ENCODE measurements at places on chromosomes 3 and 15.

GRCh38 chr15:69636169-69636915 lies 183.7 kb downstream of the RPLP1 start:
- no peak for DNase-seq

- DNase-seq: no peak
These were observed 1241.5 kb upstream of the GBE1 start for GRCh38 chr3:83002869-83003445.

DNA sequence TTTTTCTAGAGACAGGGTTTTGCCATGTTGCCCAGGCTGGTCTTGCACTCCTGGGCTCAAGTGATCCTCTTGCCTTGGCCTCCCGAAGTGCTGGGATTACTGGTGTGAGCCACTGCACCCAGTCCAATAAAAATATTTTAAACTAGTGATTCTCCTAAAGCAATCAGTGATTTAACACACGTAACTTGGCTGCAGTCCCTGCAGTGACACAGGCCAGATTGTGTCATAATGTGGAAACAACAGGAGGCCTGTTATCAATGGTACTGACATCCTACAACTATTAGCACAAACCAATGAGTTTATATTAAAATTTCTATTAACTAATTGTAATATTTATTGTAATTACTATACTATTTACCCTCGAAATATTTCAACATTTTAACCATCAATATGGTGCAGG lies 1.6 kb upstream of the SEC61A1 start:
- DNase-seq: no peak

GRCh38 chr3:101379658-101380376 lies 59.4 kb upstream of the IMPG2 start:
- DNase-seq: no peak

GRCh38 chr3:134838599-134838998 lies 43.5 kb downstream of the EPHB1 start:
- no peak for DNase-seq

GRCh38 chr3:116155841-116156240 lies 289.4 kb downstream of the LSAMP start:
- no peak for DNase-seq

GRCh38 chr3:184577546-184577945 lies 16.0 kb downstream of the EPHB3 start:
- no peak for DNase-seq

DNA sequence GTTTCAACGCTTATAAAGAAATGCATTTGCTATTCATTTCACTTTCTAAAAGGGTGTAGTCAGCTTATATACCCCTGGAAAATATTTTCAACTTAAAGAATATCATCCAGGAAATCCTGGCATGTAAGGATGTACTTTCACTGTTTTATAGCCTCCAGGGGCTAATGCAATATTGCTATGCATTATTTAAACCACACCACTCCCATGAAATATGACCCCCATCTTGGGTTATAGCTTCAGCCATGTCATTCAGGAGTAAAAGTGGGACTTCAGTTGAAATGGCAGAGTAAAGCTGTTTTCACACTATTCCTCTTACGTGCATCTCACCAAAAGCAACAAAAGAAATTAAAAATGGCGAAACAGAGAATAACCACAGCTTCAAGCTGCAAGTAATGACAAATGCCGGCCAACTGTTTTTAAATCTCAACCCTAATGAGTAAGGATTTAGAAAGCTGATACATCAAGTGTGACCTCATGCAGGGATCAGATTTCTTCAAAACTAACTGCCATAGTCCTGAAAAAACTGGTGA lies 84.5 kb downstream of the COL6A6 start:
- no peak for DNase-seq

DNA sequence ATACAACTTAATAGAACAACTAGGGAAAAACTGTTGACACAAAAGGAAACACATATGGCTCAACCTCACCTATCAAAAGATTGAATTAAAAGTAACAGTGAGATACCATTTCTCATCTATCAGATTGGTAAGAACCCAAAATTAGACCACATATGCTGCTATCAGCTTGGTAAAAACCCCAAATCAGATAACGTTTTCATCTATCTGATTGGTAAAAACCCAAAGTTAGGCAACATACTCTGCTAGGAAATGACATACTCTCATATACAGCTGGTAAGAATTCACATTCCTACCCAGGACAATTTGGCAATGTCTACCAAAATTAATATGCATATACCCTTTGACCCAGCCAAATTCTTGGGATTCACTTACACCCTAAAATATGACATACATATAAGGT lies 26.3 kb downstream of the NRG4 start:
- DNase-seq: peak; percentile 9

DNA sequence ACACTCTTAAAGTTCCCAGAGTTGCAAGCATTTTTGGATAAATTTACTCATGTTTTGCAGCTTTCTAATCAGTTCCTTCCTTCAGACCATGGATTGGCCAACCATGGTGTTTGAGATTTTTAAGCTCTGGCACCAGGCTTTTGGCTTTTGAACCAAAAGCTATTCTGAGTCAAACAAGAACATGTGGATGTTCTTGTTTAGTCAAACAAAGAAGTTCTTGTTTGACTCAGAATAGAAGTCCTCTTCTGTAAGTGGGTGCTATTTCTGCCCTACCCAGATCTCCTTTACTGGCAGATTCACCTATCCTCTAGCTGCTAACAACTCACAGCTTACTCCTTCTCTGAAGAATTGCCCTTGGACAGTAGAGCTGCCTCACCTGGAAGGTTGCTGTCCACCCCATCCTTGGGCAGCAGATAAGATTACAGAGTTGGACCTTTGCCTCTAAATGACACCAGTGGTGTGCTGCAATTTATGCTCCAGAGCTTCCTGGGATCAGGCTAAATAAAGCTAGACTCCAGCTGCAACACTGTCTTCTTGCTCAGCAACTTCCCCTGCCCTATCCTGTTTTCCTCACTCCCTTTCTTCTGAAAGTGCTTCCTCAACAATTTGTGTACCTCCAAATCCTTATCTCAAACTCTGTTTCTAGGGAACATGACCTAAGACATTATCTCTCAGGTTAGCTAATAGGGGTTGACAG lies 65.6 kb downstream of the COL6A6 start:
- DNase-seq: no peak

GRCh38 chr3:42894698-42895579 lies 11.0 kb upstream of the ZNF662 start:
- no peak for DNase-seq

- no peak for DNase-seq
These were observed 43.4 kb upstream of the SEC22A start for GRCh38 chr3:123158330-123158729.

DNA sequence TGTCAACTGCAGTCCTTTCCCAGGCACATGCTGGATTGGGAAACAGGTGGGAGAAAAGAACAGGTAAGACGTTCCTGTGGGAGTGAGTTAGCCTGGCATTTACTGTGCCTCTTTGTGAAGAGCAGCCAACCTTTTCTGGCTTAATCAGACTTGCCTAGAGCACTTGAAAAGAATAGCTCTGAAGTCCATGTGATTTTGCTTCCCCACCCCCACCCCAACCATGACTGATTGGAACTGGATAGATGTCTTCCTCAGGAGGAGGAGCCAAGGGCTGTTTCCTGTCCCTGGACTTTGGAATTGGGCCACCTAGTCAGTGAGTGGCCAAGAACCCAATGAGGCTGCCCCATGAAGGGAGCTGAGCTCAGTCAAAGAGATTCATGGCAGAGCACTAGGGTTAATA lies 4.7 kb upstream of the TMEM41A start:
- no peak for DNase-seq

DNA sequence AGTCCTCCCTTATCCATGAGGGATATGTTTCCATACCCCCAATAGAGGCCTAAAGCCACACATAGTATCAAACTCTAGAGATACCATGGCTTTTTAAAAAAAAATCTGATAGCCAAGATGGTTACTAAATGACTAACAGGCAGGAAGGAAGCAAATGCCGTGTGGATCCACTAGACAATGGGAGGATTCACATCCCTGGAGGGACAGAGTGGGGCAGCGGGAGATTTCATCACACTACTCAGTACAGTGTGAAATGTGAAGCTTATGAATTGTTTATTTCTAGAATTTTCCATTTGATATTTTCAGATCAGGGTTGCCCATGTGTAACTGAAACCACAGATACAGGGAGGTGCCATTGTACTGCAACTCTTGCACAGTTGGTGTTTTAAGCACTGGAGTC lies 826.6 kb downstream of the SQOR start:
- DNase-seq: no peak

Measured in brain microvascular endothelial cell (primary cell).